ENCODE measurements at places on chromosomes 7 and 10. TPM values are rescaled to one million over a fixed set of nuclear protein-coding genes. Genes with fewer than 3 reads are reported as not detected.

Gene CLDN12
- total RNA-seq = 37.2 TPM

Gene PRKG1
- 48.5 TPM for total RNA-seq

Gene LIPJ
- total RNA-seq = 0.14 TPM

Gene IDI2
- 0.29 TPM for total RNA-seq

Gene CPVL
- total RNA-seq = 10.1 TPM

Gene C10orf62
- total RNA-seq = 0.76 TPM

Gene PCLO
- total RNA-seq = 3.1 TPM

Gene GPR146
- total RNA-seq = 4.2 TPM

Gene PPIA
- total RNA-seq = 411 TPM

Gene PTF1A
- not detected for total RNA-seq

Gene FAM131B
- total RNA-seq = 0.42 TPM

Gene ERCC6
- total RNA-seq = 18.7 TPM

Gene CFAP70
- total RNA-seq = 2.3 TPM

Gene PTPRE
- 11.2 TPM for total RNA-seq

Gene ORC5
- total RNA-seq = 9.3 TPM

Gene VCL
- 232 TPM for total RNA-seq

Gene HKDC1
- total RNA-seq = not detected

Gene CD36
- 639 TPM for total RNA-seq

Gene CAV1
- total RNA-seq = 403 TPM

Gene RPA3
- total RNA-seq = 17.6 TPM

Gene ARHGAP22
- total RNA-seq = 6.5 TPM

Gene PDZD8
- total RNA-seq = 24.8 TPM
